ENCODE measurements at places on chromosomes 13 and 19. TPM values are rescaled to one million over a fixed set of nuclear protein-coding genes. Genes with fewer than 3 reads are reported as not detected.

ZNF208 gene
- 2.7 TPM for polyA plus RNA-seq

PLIN5 gene
- 3.3 TPM for polyA plus RNA-seq

SLITRK1 gene
- polyA plus RNA-seq, result 0.13 TPM

NPAS1 gene
- polyA plus RNA-seq, result 2.6 TPM

DNAJC15 gene
- polyA plus RNA-seq, result 30.4 TPM

IL12RB1 gene
- polyA plus RNA-seq, result 0.18 TPM

FXYD3 gene
- 23.9 TPM for polyA plus RNA-seq

All from renal pelvis (tissue), 12 donors.